ENCODE measurements at places on chromosomes 1 and 21. TPM values are rescaled to one million over a fixed set of nuclear protein-coding genes. Genes with fewer than 3 reads are reported as not detected.

The SYT6 gene
- not detected for total RNA-seq

The KTI12 gene
- total RNA-seq: 9.2 TPM

The FALEC gene
- total RNA-seq: not detected

The BTBD19 gene
- 2.6 TPM for total RNA-seq

The TDRD5 gene
- not detected for total RNA-seq

DNA sequence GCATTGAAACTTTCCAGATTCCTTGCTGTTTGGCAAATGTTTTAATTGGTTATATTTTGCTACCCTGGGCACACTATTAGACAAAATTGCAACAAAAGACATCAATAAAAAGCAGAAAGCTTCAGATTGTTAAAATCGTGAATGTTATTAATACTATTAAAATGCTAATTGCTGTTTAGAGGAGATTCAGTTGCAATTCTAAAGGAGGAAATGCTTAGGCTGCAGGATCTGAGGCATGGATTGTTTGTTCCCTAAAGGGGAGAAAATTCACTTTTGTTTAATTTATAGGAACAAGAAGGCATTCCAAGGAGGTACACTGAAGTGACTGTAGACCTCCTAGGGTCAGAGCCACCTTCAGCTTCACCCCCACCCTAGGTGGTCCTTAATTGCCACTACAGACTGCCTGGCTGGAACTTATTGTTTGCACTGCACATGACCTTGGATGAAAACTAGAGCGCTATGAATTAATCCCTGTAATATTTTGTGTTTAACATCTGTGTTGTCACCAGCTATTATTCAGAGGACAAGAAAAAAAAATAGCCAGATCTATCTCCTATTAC is 1266.9 kb upstream of the ADGRL2 start:
- DNase-seq: no peak

DNA sequence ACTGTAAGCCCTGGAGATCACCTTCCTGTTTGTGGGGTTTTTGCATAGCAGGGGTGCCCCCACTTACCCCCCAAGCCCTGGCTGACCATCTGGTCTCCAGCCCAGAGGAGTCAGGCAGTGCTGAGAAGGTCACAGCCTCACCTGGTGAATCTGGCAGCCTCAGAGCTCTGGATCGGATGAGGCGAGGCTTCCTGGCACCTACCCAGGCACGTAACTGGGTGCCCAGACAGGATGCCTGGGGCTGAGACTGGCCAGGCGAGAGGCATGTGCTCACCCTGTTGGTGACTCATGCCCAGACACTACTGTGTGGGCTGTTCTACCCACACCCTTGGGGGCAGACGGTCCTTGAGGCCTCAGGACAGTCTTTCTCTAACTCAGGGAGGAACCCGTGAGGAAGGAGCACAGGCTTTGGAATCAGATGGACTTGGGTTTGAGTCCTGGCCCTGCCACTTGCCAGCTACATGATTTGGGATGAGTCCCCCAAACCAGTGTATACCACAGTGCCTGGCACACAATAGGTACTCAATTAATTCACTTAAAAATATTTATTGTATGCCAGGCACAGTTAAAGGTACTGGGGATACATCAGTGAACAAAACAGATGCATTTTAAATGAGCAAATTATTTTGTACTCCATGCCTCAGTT is 15.1 kb upstream of the PADI3 start:
- DNase-seq: peak; percentile 94

DNA sequence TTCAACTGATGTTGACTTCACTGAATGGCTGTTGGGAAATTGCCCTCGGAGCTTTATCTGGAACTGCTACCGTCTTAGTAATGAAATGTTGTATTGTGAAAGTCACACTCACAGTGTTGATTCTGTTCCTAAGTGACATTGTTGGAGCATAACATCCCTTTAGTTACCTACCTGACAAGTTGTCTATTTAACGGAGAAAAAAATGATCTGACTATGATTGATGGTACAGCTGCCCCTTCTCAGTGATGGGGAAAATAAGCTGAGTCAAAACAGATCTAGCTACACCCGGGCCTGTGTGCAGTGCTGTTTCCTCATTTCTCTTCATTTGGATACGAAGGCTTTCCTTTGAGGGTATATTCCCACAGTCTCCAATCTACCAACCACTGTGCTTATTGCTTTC is 472.3 kb upstream of the BRINP3 start:
- no peak for DNase-seq

DNA sequence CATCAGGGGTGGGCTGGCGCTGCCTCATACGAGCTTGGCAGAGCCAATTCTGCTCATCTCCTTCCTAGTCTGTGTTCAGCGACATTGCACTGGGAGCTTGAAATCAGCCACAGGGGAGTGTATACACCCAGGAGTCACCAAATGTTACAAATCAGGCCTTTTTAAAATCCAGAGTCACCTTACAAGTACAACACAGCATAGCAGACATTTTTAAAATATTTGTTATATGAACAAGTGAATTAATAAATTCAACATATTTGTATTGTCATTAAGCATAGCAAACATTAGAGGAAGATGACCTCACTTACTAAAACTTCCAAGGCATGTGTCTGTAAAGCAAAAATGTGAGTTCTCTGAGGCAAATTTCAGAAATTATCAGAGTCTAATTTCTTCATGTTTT is 210.0 kb downstream of the HLX start:
- no peak for DNase-seq

- DNase-seq: no peak
Observed at GRCh38 chr1:53133261-53134041, 9.0 kb downstream of the SLC1A7 start.

- no peak for DNase-seq
Observed at GRCh38 chr1:2130871-2131289, 63.7 kb downstream of the FAAP20 start.

DNA sequence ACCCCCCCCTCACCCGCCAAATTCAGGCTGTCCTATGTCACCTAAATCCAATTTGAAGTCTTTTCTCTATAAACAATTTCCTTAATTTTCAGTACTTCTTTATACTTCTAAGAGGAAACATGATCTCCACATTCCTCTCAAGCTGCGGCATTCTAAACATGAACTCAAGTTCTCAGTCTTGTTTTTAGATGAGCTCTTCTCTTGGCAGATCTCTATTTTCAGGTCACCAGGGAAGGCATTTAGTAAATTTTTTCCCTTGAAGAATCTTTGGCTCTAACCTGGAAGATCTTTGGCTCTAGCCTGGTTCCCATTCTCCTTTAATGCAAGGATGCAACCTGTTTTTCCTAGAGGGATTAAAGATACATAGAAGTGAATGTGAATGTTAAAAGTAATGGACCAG is 193.4 kb downstream of the ATG4C start:
- DNase-seq: no peak

- no peak for DNase-seq
Observed at GRCh38 chr1:7785108-7785507, 1.0 kb downstream of the PER3 start.

DNA sequence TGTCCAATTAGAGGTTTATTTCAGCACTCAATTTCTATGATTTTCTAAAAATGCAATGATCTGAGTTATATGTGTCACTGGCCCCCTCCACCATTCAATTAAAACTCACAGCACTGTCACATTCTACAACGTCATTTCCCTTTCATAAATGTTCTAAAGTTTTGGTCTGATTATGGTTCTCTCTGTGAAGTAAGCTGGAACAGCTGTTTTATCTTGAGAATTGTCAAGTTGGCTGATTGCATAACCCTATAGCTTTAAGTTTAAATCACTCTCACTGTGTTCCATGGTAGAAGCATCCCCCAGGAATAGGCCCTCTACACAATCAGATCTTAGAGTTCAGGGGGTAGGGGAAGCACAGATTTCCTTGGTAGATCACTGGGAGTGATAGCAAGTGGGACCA is 41.4 kb upstream of the DNASE2B start:
- no peak for DNase-seq

- no peak for DNase-seq
Observed at GRCh38 chr1:57345916-57346315, 77.9 kb downstream of the DAB1 start.

DNA sequence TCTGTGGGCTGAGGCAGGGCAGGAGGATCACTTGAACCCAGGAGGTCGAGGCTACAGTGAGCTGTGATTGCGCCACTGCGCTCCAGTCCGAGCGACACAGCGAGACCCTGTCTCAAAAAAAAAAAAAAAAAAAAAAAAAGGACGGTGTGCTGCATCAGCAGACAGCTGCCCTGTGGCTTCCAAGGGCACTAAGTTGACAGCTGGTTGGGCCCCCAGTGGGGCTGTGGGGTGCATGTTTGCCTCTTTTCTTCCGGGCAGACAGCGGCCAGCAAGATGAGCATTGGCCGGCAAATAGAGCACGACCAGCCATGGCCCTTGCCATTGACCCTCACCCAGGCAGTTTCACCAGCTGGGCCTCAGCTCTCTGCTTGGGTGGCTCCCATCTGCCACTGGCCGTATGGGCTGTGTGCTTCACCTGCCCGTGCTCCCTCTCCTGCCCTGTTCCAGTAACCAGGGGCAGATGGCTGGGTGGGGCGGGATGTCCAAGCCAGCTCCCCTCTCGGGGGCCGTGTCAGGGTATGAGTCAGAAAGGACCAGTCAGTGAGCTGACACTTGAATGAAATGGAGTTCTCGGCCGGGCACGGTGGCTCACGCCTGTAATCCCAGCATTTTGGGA is 12.3 kb upstream of the SLC25A34 start:
- DNase-seq: no peak

- peak; percentile 56 for DNase-seq
Observed at GRCh38 chr1:24714859-24715520, 30.3 kb upstream of the CLIC4 start.

Data from H4 (cell line).